Stimulated activated naive CD4-positive, alpha-beta T cell (primary cell): ENCODE measurements at places on chromosomes 7 and 10.

DNA sequence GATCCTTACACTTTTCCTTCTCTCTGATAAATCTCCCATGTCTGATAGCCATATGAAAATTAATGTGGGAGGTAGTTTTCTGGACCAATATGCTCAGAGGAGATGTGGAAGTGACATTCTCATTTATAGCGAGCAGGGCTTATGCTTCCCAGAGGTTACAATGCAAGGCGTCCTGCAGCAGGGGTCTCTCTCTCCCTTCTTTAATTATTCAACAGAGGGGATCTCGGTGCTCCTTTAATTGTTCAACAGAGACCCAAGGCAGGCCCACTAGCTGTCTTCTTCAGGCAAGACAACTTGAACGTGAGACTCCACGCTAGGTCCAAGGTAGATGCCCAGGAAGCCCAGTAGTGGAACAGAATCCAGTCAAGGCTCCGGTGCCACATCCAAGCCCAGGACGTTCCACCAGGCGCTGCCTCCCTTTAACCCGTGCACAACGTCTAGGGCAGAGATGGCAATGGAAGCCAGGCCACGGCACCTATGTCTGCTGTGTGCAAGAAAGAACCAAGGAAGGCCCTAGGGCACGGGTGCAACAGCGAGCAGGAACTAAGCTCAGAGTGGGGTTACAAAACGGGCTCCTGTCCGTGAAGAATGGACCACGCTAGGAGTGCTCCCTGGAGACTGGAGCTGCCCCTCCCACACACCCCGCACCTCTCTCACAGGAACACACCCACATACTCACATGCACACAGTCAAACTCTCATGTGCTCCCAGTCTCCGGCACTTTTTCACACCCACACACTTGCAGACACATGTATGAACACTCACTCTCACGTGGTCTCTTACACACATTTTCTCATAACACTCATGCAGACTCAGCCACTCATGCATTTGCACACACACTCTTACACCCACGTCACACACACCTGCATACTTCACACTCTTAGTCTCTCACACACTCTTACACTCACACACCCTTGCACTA lies 230.4 kb downstream of the TNS3 start:
- no peak for DNase-seq

- DNase-seq: no peak
These were observed 3.8 kb upstream of the CH25H start for GRCh38 chr10:89210794-89211425.

DNA sequence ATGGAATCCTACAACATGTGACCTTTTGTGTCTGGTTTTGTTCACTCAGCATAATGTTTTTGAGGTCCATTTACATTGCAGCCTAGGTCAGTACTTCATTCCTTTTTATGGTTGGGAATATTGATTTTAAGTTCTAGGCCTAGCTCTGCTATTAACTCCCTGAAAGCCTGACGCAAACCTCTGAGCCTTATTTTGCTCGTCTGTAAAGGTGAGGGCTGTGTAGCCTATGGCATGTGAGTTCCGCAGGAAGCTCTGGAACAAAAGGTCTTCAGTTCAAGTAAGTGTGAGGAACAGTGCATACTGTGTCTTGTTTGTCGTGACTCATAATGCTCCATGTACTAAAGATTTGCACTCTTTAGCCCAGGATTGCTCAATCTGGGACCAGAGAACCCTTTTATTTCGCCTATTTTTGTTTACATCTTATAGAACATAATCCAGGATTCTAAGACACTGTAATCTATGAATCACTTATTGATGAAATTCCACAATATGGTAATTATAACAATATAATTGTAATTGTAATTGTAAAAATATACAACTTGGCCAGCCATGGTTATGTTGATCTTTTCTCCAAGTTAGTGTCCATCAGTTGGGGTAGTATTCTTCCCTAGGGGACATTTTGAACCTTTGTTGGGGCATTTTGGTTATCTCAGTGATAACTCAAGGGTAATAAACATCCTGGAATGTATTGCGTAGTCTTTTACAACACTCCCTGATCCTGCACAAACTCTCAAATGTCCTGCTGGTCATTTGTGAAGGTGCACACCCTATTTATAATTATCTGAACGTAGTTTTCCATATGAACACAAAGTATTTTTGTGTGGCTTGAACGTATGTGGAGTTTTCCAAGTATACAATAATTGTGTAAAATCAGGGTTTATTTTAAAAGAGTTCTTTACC lies 184.7 kb downstream of the VTI1A start:
- no peak for DNase-seq

- DNase-seq: no peak
These were observed 395.8 kb upstream of the PHF14 start for GRCh38 chr7:10577866-10578374.

- DNase-seq: no peak
These were observed 82.7 kb downstream of the RGS10 start for GRCh38 chr10:119459681-119460340.

DNA sequence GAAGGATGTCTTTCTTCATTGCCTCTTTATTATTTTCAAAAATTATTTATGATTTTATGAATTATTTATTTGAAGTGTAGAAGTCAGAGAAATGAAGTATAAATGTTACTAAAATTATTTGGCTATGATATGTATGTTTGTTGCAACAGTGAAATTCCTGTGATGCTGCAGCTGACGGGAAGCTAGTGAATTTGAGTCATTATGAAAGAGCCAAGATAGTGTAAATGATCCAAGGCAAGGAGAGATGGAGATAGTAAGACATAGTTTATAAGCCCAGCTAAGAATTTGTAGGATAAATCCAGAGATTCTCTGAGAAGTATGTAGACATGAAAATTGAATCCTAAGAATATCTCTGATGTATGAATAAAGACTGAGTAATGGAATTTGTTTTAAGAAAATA lies 30.8 kb downstream of the CASD1 start:
- DNase-seq: no peak

DNA sequence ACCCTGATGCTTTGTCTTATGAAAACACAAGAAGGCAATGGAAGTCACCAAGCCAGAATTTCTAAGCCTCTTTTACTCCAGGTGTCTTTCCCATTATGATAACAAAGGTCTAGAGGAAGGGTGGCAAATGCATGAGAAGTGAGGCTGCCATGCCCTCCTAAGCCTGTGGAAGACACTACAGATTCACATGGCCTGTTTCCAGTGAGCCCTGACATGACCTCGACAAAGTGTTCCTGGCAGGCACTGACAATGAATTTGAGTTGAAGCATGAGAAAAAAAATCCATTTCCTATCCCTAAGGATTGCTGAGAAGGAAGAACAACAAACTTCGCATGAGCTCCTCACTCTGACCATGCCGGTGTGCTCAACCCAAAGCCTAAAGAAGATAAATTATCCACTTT lies 268.0 kb downstream of the HTR7 start:
- DNase-seq: no peak

DNA sequence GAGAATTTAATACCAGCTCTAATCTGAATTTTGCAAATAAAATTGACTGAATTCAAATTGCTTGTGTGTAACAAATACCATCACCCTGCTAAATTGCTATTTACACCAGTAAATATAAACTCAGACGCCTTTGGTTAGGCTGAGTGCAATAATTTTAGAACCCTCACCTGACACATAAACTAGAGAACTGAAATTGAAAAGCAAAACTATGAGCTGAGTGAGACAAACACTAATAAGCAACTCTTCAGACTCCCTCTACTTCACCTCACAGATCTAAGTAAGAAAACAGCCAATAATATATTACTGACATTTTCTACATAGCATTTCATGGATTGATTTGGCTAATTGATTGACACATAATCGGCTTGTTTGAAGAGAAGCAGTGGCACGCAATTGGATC lies 621.2 kb downstream of the REEP3 start:
- no peak for DNase-seq

DNA sequence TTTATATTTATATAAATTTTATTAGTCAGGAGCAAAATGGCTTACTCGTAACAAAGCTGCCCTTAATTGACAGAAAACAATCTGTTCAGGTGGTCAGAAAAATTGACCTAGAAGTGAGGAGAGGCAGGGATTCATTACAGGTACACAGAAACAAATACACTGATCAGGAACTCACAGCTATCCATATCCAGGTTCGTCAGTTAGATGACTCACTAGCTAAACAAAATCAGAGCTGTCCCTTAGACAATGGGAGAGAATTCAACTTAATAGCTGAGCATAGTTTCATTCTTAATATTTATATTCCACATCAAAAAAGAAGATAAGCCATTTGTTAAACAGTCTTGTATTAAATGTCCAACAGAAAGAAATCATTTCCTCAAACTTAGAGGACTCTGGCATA lies 41.7 kb downstream of the HYCC1 start:
- no peak for DNase-seq

- DNase-seq: peak; percentile 5
These were observed 181.7 kb downstream of the PLXNA4 start for GRCh38 chr7:132394283-132395198.

DNA sequence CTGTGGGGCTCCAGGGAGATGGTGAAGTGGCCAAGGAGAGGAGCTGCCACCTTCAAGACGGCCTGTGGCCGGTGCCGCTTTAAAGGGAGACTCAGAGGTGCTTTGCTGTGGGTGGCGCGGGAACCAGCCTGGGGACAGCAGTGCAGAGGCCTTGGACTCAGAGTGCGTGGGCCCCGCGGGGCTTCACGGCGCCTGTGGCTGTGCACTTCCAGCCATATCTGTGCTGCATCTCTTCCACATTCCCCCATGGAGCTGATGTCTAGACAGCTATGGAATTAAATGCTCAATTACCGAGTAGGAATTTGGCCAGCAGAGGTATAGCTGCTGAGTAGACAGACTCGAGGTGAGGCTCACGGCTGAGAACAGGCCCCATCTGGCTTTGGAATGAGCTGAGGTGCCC lies 41.7 kb downstream of the HTRA1 start:
- DNase-seq: no peak

DNA sequence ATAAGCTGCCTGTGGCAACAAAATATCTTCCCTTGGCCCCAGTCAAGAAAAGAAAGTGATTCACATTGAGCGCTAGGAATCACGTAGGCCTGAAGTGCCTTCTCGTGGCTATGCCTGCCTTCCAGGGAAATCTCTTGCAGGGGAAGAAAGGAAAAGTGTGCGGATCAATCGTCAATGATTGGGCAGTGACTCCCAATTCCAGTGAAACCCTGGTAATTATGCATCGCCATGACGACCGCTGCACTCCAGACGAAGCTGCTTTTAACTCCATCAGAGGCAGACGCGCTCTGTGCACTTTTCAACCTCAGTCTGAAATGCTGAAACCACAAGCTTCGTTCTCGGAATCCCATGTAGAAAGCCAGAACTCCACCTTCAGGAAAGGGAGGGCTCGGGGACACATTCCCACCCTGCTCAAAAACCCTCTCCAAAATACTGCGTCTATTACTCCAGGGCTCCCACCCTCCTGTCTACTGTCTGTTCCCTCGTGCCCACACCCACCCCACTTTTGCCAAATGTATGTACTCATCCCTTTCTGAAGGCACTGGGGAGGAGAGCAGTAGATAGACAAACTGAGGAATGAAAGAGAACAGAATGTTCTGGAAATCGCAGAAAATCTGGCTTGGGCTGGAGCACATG lies 24.2 kb upstream of the PRKAG2 start:
- DNase-seq: no peak

DNA sequence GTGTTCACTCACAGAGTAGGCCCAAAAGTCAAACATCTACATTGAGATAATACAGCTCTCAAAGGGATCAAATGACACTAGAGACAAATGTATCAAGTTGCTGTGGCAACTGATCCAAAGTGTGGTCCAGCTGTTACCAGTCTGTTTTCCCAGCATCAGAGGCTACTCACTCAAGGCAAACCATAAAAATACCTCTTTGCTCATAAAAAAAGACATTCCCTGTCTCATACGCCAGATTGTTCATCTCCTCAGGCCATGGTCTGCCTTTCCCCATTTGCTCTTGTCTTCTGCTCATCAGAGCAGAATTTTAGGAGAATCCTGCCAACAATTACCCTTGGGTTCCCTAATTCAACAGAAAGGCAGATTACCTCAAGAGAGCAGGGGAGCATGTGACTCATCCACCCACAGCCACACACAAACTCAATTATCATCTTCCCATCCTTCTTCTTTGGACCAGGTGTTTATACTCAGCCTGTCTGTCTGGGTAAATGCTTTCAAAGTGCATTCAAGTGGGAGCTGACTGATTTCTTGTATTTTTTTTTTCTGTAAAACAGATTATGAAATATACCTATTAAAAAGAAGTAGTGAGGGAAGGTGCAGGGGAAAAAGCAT lies 226.5 kb upstream of the HPS1 start:
- DNase-seq: no peak

DNA sequence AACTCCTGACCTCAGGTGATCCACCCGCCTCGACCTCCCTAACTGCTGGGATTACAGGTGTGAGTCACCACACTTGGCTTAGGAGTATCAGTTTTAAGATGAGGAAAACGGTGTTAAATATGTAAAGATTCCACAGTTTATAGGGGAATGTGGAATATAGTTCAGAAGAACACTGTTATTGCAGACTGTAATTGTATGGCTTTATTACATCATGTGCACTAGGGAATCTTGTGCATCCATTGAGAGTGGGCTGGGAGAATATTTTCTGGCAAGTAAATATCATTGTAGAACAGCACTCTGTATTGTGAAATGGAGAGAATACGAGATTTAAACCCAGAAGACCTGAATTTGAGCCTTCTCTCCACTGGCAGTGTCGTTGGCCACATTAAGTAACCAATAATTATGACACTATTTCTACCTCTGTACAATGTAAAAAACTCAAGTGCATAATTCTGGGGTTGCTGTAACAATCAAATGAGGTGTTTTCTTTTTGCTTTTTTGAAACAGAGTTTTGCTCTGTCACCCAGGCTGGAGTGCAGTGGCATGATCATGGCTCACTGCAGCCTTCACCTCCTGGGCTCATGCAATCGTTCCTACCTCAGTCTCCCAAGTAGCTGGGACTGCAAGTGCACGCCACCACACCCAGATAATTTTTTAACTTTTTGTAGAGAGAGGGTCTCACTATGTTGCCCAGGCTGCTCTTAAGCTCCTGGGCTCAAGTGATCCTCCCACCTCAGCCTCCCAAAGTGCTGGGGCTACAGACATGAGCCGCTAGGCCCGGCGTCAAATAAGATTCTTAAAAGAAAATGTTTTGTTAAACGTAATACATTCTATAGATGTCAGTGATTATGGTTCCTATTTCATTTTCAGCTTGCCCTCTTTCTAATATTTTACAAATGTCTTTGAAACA lies 12.0 kb upstream of the PARD3 start:
- no peak for DNase-seq

GRCh38 chr7:6186577-6186976 lies 85.8 kb downstream of the CYTH3 start:
- no peak for DNase-seq

DNA sequence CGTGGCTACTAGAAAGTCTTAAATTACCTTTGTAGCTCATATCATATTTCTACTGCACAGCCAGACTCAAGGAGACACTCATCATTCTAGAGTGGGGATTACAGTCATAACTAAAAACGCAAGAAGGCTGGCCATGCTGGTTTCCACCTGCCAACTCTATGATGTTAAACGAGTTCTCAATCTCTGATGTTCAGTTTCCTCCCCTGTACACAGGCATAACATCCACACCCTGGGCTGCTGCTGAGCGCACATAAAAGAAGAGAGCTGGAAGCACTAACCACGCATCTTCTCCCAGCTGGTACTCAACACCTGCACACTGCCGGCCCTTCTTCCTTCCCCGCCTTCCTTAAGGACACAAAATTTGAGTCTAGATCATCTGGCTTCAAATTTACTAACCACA lies 60.5 kb downstream of the SORBS1 start:
- no peak for DNase-seq
